Activated CD4-positive, alpha-beta T cell treated with anti-CD3 and anti-CD28 coated beads, Interleukin-2, amount 10 ng/mL, durations not matched to agents 7 days and 5 days (primary cell): ENCODE measurements at places on chromosomes 3 and 15. TPM values are rescaled to one million over a fixed set of nuclear protein-coding genes. Genes with fewer than 3 reads are reported as not detected.

ATP10A gene
- total RNA-seq: 57.9 TPM

GASK1A gene
- not detected for total RNA-seq

HRH1 gene
- total RNA-seq: 0.27 TPM

VIPR1 gene
- 19.9 TPM for total RNA-seq

RHCG gene
- total RNA-seq: not detected

ISLR gene
- total RNA-seq: not detected

ZBED2 gene
- 3.6 TPM for total RNA-seq
